ENCODE measurements at places on chromosomes 13 and 19. TPM values are rescaled to one million over a fixed set of nuclear protein-coding genes. Genes with fewer than 3 reads are reported as not detected.
A peak's percentile ranks its signal among the peaks of the same experiment; 100 is the strongest.

- H3K36me3 ChIP-seq = no peaks in the 10 kb centered on the region
- H3K27me3 ChIP-seq = no peaks in the 10 kb centered on the region
- H3K4me3 ChIP-seq = no peak overlapping the region
- no peak overlapping the region for H3K27ac ChIP-seq
- no peaks in the 10 kb centered on the region for H3K4me1 ChIP-seq
These were observed 187.1 kb downstream of the TDRD3 start for GRCh38 chr13:60583911-60584753.

DNA sequence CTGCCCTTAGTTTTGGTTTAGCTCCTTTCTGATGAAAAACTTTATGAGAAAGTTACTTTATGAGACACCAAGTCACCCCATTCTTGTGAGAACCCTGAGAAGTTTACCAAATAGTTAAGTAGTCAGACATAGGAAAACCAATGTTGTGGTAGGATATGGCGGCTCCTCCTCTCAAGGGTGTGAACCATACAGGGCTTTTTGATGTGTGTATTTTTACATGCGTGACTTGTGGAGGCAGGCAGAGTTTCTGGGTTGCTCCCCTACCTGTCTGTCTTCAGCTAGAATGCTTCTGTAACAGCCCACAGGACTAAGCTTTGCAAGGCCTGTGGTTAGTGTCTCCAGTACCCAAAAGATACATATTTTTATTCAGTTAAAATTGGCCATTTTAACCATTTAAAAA lies 18.3 kb downstream of the UBAC2 start:
- peaks cover 36% of the 10 kb centered on the region for H3K4me1 ChIP-seq
- no peak overlapping the region for H3K4me3 ChIP-seq
- no peaks in the 10 kb centered on the region for H3K27me3 ChIP-seq
- no peaks in the 10 kb centered on the region for H3K36me3 ChIP-seq

DNA sequence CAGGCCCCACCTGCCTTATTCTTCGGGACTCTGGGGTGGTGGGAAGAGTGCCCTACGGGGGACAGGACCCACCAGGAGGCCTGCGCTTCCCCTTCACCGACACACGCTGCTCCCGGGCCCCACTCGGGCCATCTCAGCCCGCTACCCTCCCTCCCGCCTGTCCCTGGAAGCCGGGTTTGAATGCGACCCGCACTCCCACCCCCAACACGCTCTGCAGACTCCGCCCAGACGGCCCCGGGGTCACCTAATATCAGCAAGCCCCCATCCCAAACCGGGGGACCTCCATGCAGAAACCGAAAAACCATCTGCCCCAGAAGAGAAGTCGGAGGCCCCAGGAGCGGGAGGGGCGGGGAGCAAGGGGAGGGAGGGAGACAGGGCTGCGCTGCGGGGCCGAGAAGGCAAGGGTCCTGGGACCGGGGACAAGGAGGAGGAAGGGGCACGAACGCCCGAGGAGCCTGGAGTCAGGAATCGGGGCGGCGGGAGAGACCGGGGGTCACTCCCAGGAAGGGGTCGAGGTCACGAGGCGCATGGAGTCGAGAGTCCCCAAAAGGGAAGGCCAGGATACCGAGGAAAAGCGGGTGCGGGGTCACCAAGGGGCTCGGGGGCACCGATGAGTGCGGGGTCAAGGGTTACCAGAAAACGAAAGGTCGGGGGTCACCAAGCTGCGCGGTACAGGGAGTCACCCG lies 766 bp downstream of the SBNO2 start:
- H3K4me3 ChIP-seq = peak overlapping the region; percentile 95
- no peaks in the 10 kb centered on the region for H3K27me3 ChIP-seq
- H3K36me3 ChIP-seq = no peaks in the 10 kb centered on the region
- H3K27ac ChIP-seq = peak overlapping the region; percentile 91

- H3K4me1 ChIP-seq = peaks cover 25% of the 10 kb centered on the region
- no peaks in the 10 kb centered on the region for H3K27me3 ChIP-seq
- H3K4me3 ChIP-seq = no peak overlapping the region
These were observed 9.7 kb downstream of the TLE6 start for GRCh38 chr19:2986951-2987524.

DNA sequence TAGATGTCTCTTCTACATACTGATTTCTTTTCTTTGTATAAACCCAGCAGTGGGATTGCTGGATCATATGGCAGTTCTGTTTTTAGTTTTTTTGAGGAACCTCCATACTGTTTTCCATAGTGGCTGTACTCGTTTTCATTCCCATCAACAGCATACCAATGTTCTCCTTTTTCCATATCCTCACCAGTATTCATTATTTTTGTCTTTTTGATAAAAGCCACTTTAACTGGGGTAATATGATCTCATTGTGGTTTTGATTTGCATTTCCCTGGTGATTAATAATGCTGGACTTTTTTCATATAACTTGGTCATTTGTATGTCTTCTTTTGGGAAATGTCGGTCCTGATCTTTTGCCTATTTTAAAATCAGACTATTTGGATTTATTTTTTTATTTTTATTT lies 108.5 kb downstream of the PAN3 start:
- no peak for DNase-seq
- H3K4me3 ChIP-seq = no peak overlapping the region
- H3K27me3 ChIP-seq = no peaks in the 10 kb centered on the region
- no peak overlapping the region for H3K27ac ChIP-seq

DNA sequence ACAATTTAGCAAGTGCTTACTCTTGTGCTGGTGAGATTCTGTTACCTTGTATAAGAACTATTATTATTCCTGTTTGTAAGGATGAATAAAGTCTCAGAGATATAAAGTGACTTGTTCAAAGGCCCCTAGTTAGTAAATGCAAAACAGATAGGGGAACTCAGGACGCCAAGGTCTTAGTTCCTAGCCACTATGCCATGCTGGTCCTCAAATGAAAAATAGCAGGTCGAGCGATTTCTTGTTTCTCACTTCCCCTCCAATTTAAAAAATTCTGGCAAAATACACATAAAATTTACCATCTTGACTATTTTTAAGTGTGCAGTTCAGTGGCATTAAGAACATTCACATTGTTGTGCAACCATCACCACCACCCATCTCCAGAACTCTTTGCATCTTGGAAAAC lies 1.1 kb downstream of the TECR start:
- peak overlapping the region; percentile 40 for H3K4me3 ChIP-seq
- peak overlapping the region; percentile 91 for H3K27ac ChIP-seq
- DNase-seq = no peak
- peaks cover 10% of the 10 kb centered on the region for H3K4me1 ChIP-seq
- no peaks in the 10 kb centered on the region for H3K27me3 ChIP-seq

- no peaks in the 10 kb centered on the region for H3K36me3 ChIP-seq
- DNase-seq = no peak
- no peaks in the 10 kb centered on the region for H3K27me3 ChIP-seq
- H3K4me3 ChIP-seq = no peak overlapping the region
These were observed 10.0 kb downstream of the DPF1 start for GRCh38 chr19:38213911-38214625.

DNA sequence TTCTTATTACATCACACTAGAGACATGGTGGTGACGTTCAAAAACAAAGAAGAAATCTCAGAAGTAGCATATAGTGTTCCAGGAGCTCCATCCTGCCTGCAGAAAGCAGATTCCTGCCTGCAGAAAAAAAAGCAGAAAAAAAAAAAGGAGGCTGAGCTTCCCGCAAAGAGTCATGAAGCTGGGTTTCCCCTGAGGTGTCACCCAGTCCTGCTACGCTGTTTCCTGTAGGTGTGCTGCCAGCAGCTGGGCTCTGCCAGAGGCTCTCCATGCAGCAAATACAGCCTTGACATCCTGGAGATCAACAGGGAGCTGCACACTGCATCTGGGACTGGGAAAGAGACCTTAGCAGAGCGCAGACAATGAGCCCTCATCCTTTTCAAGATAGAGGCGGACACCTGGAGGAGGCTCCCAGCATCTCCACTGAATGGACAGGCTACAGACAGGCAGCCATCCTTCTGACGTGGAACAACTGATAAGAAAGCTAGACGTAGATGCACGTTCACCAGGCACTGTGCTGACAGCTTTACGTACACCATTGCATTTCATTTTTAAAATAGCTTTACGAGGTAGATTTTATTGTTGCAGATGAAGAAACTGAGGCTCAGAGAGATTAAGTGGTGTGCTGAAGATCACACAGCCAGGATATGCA lies 350.9 kb downstream of the FOXO1 start:
- no peaks in the 10 kb centered on the region for H3K36me3 ChIP-seq
- H3K27me3 ChIP-seq = no peaks in the 10 kb centered on the region
- no peak for DNase-seq
- no peak overlapping the region for H3K4me3 ChIP-seq

DNA sequence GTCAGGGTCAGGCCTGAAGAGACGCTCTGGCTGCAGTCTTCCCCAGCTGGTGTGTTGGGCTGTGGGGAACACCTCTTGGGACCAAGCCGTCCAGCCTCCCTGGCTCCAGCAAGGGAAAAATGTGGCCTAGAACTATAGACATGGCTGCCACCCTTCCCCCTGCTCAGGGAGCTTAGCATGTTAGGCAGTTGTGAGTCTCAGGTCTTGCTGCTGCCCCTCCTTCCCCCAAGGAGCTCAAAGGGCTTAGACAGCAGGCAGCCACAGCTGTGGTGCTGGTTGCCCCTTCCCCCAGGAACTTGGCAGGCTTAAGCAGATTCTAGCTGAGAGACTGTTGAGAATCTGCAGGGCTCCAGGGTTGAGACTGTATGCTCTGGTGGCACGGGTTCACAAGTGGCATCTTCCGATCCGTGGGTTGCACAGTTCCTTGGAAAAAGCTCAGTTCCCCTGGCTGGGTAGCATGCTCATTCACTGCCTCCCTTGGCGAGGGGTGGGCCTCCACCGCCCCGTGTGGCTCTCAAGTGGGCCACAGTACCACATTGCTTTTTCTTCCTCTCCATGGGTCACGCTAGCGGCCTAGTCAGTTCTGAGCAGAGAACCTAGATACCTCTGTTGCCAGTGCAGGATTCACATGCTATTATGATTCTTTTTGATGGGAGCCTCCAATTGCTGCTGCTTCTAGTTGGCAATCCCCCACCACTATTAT lies 1258.6 kb downstream of the OLFM4 start:
- H3K27ac ChIP-seq = no peak overlapping the region
- H3K4me1 ChIP-seq = no peaks in the 10 kb centered on the region
- no peaks in the 10 kb centered on the region for H3K27me3 ChIP-seq
- H3K4me3 ChIP-seq = no peak overlapping the region

DNA sequence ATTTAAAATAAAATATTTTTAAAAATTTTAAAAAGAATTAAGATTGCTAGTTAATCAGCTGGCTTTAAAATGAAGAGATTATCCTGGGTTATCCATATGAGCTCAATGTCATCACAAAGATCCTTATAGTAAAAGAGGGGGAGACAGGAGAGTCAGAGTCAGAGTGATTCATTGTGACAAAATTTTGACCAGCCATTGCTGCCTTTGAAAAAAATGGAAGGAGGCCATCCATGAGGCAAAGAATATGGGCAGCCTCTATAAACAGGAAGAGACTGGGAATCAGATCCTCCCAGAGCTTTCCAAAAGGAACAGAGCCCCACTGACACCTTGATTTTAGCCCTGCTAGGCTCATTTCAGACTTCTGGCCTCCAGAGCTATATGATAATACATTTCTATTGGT lies 9.3 kb upstream of the RUBCNL start:
- no peak overlapping the region for H3K27ac ChIP-seq
- no peak overlapping the region for H3K4me3 ChIP-seq
- H3K4me1 ChIP-seq = no peaks in the 10 kb centered on the region
- H3K27me3 ChIP-seq = no peaks in the 10 kb centered on the region

DNA sequence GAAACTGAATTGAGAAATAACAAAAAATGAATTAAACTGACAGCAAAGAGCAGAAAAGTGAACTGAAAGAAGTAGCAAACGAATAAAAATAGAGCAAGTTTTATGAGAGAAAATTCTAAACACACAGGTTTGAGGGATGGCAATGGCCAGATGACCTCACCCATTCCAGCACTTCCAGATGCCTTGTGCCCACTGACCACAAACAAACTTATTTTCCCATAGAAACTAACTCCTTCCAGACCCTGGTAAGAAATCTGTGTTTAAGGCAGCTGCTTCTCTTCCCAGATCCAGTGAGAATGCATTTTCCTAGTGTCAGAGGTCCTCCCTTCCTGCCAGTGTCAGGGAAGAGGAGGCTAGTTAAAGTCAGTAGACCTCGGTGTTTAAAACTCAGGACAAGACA lies 51.7 kb downstream of the RXFP2 start:
- H3K27me3 ChIP-seq = no peaks in the 10 kb centered on the region
- no peak overlapping the region for H3K27ac ChIP-seq
- no peak overlapping the region for H3K4me3 ChIP-seq
- no peak for DNase-seq

LAIR1 gene
- 2.9 TPM for total RNA-seq

ACP5 gene
- total RNA-seq = 22.4 TPM

BEST2 gene
- total RNA-seq = not detected

GPATCH1 gene
- 7.0 TPM for total RNA-seq

C19orf67 gene
- not detected for total RNA-seq

Measured in body of pancreas (tissue), 4 donors.